ENCODE measurements at places on chromosomes 3 and 15. TPM values are rescaled to one million over a fixed set of nuclear protein-coding genes. Genes with fewer than 3 reads are reported as not detected.

GRCh38 chr15:101372149-101372577 is 77.1 kb upstream of the SNRPA1 start:
- no peaks in the 10 kb centered on the region for H3K36me3 ChIP-seq
- H3K4me3 ChIP-seq = no peak overlapping the region
- peak; percentile 60 for DNase-seq
- no peak overlapping the region for H3K27ac ChIP-seq
- H3K27me3 ChIP-seq = no peaks in the 10 kb centered on the region

GRCh38 chr3:31027191-31027761 is 132.8 kb upstream of the GADL1 start:
- H3K36me3 ChIP-seq = no peaks in the 10 kb centered on the region
- no peaks in the 10 kb centered on the region for H3K4me1 ChIP-seq
- no peak overlapping the region for H3K4me3 ChIP-seq
- H3K27me3 ChIP-seq = no peaks in the 10 kb centered on the region

DNA sequence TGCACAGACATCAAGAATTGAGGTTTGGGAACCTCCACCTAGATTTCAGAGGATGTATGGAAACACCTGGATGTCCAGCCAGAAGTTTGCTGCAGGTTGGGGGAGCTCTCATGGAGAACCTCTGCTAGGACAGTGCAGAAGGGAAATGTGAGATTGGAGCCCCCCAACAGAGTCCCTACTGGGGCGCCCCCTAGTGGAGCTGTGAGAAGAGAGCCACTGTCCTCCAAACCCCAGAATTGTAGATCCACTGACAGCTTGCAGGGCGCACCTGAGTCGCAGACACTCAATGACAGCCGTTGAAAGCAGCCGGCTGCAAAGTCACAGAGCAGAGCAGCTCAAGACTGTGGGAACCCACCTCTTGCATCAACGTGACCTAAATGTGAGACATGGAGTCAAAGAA is 34.6 kb upstream of the EPHA6 start:
- H3K36me3 ChIP-seq = no peaks in the 10 kb centered on the region
- H3K27ac ChIP-seq = no peak overlapping the region
- H3K4me3 ChIP-seq = no peak overlapping the region
- no peaks in the 10 kb centered on the region for H3K4me1 ChIP-seq
- no peak for DNase-seq

Gene NR2E3
- not detected for total RNA-seq

GRCh38 chr3:118637846-118638245 is 396.8 kb downstream of the IGSF11 start:
- H3K36me3 ChIP-seq = no peaks in the 10 kb centered on the region
- no peaks in the 10 kb centered on the region for H3K4me1 ChIP-seq
- DNase-seq = no peak
- no peaks in the 10 kb centered on the region for H3K27me3 ChIP-seq
- H3K4me3 ChIP-seq = no peak overlapping the region
- no peak overlapping the region for H3K27ac ChIP-seq

- H3K4me3 ChIP-seq = no peak overlapping the region
- no peaks in the 10 kb centered on the region for H3K27me3 ChIP-seq
- no peak overlapping the region for H3K27ac ChIP-seq
These were observed 21.4 kb downstream of the CHDH start for GRCh38 chr3:53824795-53825194.

GRCh38 chr3:58866079-58866478 is 183.7 kb downstream of the CFAP20DC start:
- no peaks in the 10 kb centered on the region for H3K4me1 ChIP-seq
- no peak for DNase-seq
- no peak overlapping the region for H3K27ac ChIP-seq
- no peaks in the 10 kb centered on the region for H3K27me3 ChIP-seq

GRCh38 chr3:16741103-16741758 is 136.0 kb upstream of the DAZL start:
- DNase-seq = peak; percentile 69
- H3K4me1 ChIP-seq = no peaks in the 10 kb centered on the region
- H3K27me3 ChIP-seq = no peaks in the 10 kb centered on the region
- H3K27ac ChIP-seq = no peak overlapping the region

- H3K36me3 ChIP-seq = no peaks in the 10 kb centered on the region
- no peaks in the 10 kb centered on the region for H3K4me1 ChIP-seq
- no peak overlapping the region for H3K4me3 ChIP-seq
- no peak for DNase-seq
- H3K27me3 ChIP-seq = no peaks in the 10 kb centered on the region
- no peak overlapping the region for H3K27ac ChIP-seq
These were observed 744.0 kb upstream of the SGO1 start for GRCh38 chr3:20930034-20930433.

- no peaks in the 10 kb centered on the region for H3K36me3 ChIP-seq
- peaks cover 44% of the 10 kb centered on the region for H3K4me1 ChIP-seq
- peak overlapping the region; percentile 44 for H3K4me3 ChIP-seq
These were observed 1.3 kb upstream of the RFX7 start for GRCh38 chr15:56244811-56245576.

Gene CRABP1
- 2.1 TPM for total RNA-seq

- no peak overlapping the region for H3K4me3 ChIP-seq
- DNase-seq = no peak
- no peak overlapping the region for H3K27ac ChIP-seq
- H3K36me3 ChIP-seq = no peaks in the 10 kb centered on the region
These were observed 6.2 kb upstream of the CCNL1 start for GRCh38 chr3:157166115-157166514.

Gene TM4SF1
- 35.6 TPM for total RNA-seq

DNA sequence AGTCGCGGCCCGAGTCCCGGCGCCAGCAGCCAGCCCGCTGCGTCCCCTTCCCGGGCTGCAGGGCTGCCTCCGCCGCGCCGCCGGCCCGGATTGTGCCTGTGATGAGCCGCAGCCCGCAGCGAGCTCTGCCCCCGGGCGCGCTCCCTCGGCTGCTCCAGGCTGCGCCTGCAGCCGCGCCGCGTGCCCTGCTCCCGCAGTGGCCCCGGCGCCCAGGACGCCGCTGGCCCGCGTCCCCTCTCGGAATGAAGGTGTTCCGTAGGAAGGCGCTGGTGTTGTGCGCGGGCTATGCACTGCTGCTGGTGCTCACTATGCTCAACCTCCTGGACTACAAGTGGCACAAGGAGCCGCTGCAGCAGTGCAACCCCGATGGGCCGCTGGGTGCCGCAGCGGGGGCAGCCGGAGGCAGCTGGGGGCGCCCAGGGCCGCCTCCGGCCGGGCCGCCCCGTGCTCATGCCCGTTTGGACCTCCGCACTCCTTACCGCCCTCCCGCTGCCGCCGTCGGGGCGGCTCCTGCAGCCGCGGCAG is 1.2 kb downstream of the CHST2 start:
- H3K27me3 ChIP-seq = peaks cover 34% of the 10 kb centered on the region
- peak overlapping the region; percentile 67 for H3K4me3 ChIP-seq
- DNase-seq = no peak

GRCh38 chr3:129119365-129120100 is 2.1 kb downstream of the RAB43 start:
- peak overlapping the region; percentile 87 for H3K27ac ChIP-seq
- H3K4me1 ChIP-seq = peaks cover 28% of the 10 kb centered on the region
- no peaks in the 10 kb centered on the region for H3K36me3 ChIP-seq

- no peak overlapping the region for H3K27ac ChIP-seq
- no peaks in the 10 kb centered on the region for H3K27me3 ChIP-seq
- DNase-seq = no peak
- H3K36me3 ChIP-seq = no peaks in the 10 kb centered on the region
These were observed 75.9 kb upstream of the FGF12 start for GRCh38 chr3:192802957-192803899.

GRCh38 chr3:129809297-129809696 is 84.2 kb downstream of the TMCC1 start:
- H3K4me3 ChIP-seq = no peak overlapping the region
- H3K36me3 ChIP-seq = no peaks in the 10 kb centered on the region
- H3K27me3 ChIP-seq = no peaks in the 10 kb centered on the region
- H3K27ac ChIP-seq = no peak overlapping the region

DNA sequence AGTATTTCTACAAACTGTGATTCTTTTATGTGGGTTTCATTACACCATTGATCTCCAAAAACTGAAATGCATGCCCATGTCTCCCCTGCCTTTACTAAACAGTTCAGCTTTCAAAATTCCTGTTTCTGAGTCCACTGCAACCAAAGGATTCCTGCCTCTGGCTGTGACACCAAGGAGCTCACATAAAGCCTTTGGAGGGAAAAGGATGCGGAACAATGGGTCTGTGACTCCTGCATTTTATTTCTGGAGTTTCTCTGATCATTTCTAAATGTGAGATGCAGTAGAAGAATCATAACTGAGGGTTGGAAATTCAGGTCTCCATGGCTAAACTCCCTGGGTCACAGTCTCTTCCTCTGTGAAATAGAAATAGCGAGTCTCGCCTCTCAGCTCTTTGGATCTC is 149.5 kb downstream of the MEX3B start:
- H3K4me3 ChIP-seq = no peak overlapping the region
- peak overlapping the region; percentile 77 for H3K27ac ChIP-seq
- no peaks in the 10 kb centered on the region for H3K36me3 ChIP-seq
- no peaks in the 10 kb centered on the region for H3K27me3 ChIP-seq
- DNase-seq = no peak
- H3K4me1 ChIP-seq = peaks cover 31% of the 10 kb centered on the region

- peak overlapping the region; percentile 28 for H3K27ac ChIP-seq
- peak overlapping the region; percentile 17 for H3K4me3 ChIP-seq
- DNase-seq = no peak
- no peaks in the 10 kb centered on the region for H3K36me3 ChIP-seq
These were observed 17.8 kb downstream of the ZBTB38 start for GRCh38 chr3:141386126-141386488.

- H3K4me3 ChIP-seq = no peak overlapping the region
- H3K27ac ChIP-seq = no peak overlapping the region
These were observed 523.9 kb downstream of the PLOD2 start for GRCh38 chr3:145637105-145637504.

GRCh38 chr3:174737966-174738365 is 121.2 kb upstream of the NAALADL2 start:
- no peak overlapping the region for H3K4me3 ChIP-seq
- H3K36me3 ChIP-seq = no peaks in the 10 kb centered on the region
- no peaks in the 10 kb centered on the region for H3K4me1 ChIP-seq
- no peaks in the 10 kb centered on the region for H3K27me3 ChIP-seq
- H3K27ac ChIP-seq = no peak overlapping the region

- H3K4me1 ChIP-seq = no peaks in the 10 kb centered on the region
- H3K4me3 ChIP-seq = no peak overlapping the region
- H3K27ac ChIP-seq = no peak overlapping the region
- no peak for DNase-seq
These were observed 200.1 kb downstream of the GABRB3 start for GRCh38 chr15:26572602-26573350.

GRCh38 chr3:97656638-97657037 is 107.9 kb upstream of the ARL6 start:
- no peak for DNase-seq

DNA sequence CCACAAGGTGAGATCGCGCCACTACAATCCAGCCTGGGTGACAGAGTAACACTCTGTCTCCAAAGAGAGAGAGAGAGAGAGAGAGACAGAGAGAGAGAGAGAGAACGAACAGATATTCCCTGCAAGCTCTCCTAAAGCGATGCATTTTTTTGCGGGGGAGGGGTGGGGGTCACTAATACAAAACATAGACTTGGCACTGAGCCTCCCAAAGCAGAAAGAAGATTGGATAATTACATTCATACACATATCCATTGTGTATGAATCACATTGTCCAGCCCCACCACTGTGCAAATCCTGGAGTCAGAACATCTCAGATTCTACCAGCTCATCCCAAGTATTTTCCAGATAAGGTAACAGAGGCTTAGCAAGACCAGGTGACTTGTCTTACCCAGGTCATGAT is 459.9 kb downstream of the MAGI1 start:
- H3K27ac ChIP-seq = no peak overlapping the region
- H3K27me3 ChIP-seq = no peaks in the 10 kb centered on the region
- no peaks in the 10 kb centered on the region for H3K36me3 ChIP-seq
- DNase-seq = no peak
- peaks cover 11% of the 10 kb centered on the region for H3K4me1 ChIP-seq

DNA sequence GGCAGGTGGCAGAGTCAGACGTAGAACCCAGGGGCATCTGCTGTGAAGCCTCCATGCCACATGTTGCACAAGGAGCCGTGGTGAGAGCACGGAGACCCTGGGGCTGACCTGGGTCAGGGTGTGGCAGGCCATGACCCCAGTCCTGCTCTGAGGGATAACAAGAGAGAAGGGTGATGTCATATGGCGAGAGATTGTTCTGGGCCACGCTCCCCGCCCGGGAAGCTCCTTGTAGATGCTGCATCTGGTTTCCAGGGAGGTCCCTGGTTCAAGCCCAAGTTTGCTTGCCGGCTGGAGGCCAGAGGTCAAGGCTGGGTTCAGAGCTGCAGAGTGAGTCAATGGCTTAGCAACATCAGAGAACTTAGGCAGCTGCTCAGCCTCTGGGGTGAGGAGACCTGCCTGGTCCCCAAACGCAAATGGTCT is 17.3 kb downstream of the FGD5 start:
- H3K4me1 ChIP-seq = peaks cover 11% of the 10 kb centered on the region
- no peaks in the 10 kb centered on the region for H3K27me3 ChIP-seq

Gene GOLGA8Q
- total RNA-seq = not detected

- no peaks in the 10 kb centered on the region for H3K36me3 ChIP-seq
- no peak for DNase-seq
- no peaks in the 10 kb centered on the region for H3K27me3 ChIP-seq
- no peaks in the 10 kb centered on the region for H3K4me1 ChIP-seq
These were observed 211.5 kb downstream of the NFKBIZ start for GRCh38 chr3:102060814-102061213.

DNA sequence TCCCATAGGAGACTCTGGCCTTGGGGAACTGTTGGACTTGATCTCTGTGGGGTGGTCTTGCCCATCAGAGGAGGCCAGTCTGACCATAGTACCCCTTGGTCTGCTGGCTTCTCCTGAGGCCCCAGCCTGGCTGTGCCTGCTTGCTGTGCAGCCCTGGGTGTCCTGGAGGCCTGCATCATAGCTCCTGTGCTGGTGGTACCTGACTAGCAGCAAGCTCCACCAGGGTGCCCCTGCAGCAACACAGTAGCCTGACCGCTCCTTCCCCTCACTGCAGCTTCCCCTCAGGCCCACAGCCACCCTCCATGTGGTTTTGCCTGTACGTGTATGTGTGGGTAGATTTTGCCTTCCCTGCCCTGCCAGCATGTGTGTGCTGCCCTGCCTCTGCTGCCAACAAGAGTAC is 85.6 kb upstream of the TTC14 start:
- H3K27ac ChIP-seq = no peak overlapping the region
- no peaks in the 10 kb centered on the region for H3K36me3 ChIP-seq
- no peaks in the 10 kb centered on the region for H3K27me3 ChIP-seq
- no peak overlapping the region for H3K4me3 ChIP-seq

Gene EFCC1
- total RNA-seq = 4.6 TPM

Gene GPR171
- total RNA-seq = not detected
